Activated CD4-positive, alpha-beta T cell treated with anti-CD3 and anti-CD28 coated beads, Interleukin-2, amount 50 U/mL, for 16 hours (primary cell): ENCODE measurements at places on chromosomes 4 and X.

GRCh38 chrX:40953369-40953768 is 131.9 kb upstream of the USP9X start:
- no peak for DNase-seq

DNA sequence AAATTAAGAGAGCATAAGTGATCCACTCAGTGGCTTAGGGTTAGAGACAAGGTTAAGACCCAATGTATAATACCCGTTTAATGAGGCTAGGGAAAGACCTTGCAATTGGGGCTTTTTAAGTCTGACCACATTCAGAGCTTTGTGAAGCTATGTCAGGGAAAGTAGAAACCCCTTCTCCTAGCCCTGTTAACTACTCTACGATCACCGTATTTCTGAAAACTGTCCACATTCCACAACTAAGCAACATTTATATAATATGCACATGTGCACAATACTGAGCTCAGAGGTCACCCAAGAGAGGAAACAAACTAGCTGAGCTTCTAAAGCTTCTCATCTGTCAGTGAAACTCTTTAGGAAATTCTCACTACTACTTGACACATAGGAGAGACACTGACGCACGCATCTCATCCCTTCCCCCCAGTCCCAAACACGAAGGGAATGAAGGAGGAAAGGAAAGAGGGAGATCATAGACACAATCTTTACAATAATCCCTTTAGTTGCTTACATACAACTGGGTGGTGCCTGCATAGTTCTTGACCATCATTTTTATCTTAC is 56.2 kb downstream of the METTL14 start:
- no peak for DNase-seq

- no peak for DNase-seq
These were observed 6.3 kb upstream of the KCNIP4 start for GRCh38 chr4:21954916-21955315.

- DNase-seq: no peak
These were observed 17.2 kb upstream of the HOPX start for GRCh38 chr4:56698329-56698728.

DNA sequence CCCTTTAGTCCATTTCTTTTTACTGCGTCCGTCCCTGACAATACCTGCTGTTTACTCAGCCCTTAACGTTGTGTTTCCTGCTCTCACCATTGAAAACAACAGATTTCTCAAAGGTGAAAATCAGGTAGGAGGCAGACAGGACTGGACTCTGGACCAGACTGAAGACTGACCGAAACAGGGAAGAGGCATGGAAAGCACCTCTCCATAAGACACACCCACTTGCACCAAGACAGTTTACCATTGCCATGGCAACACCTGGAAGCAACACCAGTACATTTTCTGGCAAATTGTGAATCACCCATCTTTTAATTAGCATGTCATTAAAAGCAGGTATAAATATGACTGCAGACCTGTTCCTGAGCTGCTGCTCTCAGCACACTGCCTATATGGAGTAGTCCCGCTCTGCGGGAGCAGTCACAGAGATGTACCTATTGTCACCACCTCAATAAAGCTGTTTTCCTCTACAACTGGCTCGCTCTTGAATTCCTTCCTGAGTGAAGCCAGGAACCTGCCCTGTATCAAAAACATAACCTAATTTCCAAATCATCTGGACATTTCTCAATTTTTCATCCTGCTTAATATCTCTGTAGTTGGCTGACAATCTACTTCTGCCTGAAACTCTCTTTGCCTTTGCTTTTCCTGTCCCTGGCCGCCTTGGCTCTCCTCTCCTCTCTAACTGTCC is 117.0 kb downstream of the RNF150 start:
- no peak for DNase-seq

- DNase-seq: no peak
These were observed 53.9 kb downstream of the PRPS1 start for GRCh38 chrX:107682256-107682655.

- no peak for DNase-seq
These were observed 56.1 kb upstream of the HPGD start for GRCh38 chr4:174578366-174578765.

DNA sequence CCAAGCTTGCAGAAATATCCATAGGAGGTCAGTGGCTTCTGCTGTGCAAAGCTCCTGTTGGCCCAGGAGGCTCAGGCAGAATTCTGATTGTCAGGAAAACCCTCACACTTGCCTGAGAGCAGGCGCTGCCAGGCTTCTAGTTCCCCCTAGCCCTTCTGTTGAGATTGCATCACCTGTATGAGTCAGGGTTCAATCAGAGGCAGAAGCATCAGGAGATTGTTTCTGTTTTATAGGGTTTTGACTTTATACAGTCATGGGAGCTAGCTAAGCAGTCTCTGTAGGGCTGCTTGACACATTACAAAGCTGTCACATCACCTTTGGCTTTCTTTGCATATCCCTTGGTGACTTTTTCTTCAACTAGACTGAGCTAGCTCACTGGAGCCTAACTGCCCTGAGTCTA is 27.8 kb downstream of the DIPK2B start:
- DNase-seq: peak; percentile 4

- DNase-seq: no peak
These were observed 149.5 kb downstream of the EDA2R start for GRCh38 chrX:66489339-66489738.

DNA sequence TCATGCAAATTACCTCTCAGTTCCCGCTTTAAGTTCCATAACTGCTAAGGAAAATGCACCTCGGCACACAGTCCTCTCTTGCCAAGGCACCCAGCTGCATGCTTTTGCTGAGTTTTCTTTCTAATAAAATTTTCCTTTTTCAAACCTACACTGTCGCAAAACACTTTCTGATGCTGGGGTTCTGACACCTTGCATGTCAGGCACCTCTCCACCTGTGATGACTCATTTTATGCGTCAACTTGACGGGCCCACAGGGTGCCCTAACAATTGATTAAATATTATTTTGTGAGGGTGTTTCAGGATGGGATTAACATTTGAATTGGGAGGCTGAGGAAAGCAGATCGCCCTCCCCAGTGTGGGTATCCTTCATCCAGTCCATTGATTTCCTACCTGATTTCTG is 291.0 kb upstream of the STS start:
- no peak for DNase-seq

GRCh38 chr4:110867251-110867960 is 244.5 kb upstream of the PITX2 start:
- no peak for DNase-seq

DNA sequence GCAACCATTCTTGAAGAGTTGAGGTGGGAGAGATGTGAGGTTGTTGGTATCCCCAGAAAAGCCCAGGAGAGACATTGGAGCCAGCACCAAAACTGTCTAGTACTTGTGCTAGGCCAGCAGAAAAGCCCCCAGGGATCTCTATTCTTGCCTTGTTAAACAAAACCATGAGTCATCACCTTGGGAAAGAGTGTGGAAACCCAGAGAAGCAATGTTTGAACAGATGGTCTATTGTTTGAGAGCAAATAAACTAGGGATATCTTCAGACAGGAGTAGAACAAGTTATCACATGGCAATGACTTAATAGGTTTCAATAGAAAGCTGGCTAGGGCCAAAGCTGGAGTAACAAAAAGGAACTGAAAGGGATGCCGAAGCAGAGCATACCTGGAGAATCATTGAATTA is 195.7 kb upstream of the CASK start:
- no peak for DNase-seq

DNA sequence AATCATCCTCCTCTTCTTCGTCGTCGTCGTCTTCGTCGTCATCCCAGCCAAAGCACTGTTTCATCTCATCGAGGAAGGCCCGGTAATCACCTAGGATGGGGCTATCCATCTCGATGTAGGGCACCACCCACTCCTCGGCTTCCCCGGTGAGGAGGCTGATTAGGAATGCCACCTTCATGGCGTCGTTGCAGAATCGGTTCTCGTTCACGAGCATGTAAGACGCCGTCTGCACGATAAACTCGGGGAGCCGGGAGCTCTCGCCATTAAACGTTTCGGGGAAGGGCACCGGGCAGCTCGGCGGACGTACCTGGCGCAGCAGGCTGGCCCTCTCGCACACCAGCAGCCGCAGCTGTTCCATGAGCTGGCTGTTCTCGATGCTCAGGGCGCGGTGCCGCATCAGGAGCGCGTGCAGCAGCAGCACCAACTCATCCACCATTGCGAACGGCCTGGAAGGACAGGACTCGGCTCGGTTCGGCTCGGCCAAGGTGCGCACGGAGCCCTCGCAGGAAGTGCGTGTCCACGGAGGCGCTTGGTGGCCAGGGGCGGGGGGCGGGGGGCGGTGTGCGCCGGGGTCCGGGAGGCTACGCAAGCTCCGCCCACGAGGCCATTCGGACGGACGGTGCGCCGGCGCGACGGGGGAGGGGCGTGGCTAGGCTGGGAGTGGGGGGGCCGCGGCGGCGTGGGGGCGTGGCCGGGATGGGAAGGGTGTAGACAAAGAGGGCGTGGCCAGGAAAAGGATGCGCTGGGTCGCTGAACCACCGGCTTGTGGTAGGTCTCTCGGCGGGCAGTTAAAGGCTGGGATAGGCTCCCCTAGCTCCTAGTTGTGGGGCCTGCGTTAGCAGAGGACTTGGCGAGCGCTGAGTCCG is at the start of gene LDOC1:
TSS of gene LDOC1 (minus strand) at position 544 of the 866 bp plus-strand sequence. CDS start at position 436, 108 bp downstream.
- DNase-seq: peak; percentile 79

- DNase-seq: no peak
These were observed 177.3 kb downstream of the PABPC4L start for GRCh38 chr4:134024251-134024650.

- DNase-seq: no peak
These were observed 110.0 kb downstream of the ATRX start for GRCh38 chrX:77675986-77676385.

GRCh38 chrX:132657876-132658275 is 169.0 kb upstream of the MBNL3 start:
- no peak for DNase-seq

GRCh38 chr4:144302704-144303536 is 162.4 kb upstream of the GYPA start:
- DNase-seq: no peak

- DNase-seq: no peak
These were observed 48.4 kb upstream of the SEC24B start for GRCh38 chr4:109385260-109385659.

DNA sequence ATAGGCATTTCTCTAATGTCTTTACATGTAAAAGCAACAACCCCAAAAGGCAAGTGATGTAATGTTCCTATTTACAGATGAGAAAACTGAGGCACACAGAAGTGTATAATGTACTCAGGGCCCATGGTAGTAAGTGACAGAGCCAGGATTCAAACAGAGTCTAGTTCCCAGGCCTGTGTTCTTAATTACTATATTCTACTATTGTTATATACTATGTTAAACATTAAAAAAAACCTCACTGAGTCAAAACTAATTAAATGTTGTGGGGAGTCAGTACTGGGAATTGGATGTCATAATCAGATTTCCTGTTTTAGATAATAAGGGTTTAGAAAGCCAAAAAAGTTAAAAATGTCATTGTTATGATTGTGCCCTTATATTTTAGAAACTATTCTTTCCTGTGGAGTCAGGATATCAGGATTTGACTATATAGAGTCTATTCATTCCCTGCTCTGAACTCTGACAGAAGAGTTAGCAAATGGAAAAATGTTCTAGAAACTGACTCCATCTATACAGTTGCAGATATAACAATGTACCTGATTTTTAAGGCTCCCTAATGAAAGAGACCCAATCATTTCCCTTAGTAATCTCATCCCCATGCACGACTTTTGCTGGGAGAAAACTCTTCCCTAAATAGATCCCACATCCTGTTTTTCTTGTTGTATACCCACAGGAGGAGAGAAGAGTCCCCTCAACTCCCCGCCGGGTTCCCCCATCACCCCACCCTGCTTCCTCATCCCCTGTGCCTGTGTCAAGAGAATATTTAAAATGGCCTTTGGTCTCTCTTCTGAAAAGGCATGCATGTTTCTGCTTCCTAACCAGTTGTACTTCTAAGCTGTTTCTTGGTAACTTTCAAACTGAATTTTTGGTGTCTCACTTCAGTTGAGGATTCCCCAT is 69.7 kb downstream of the REELD1 start:
- no peak for DNase-seq

- no peak for DNase-seq
These were observed 1.3 kb downstream of the PTPN13 start for GRCh38 chr4:86595426-86595805.

DNA sequence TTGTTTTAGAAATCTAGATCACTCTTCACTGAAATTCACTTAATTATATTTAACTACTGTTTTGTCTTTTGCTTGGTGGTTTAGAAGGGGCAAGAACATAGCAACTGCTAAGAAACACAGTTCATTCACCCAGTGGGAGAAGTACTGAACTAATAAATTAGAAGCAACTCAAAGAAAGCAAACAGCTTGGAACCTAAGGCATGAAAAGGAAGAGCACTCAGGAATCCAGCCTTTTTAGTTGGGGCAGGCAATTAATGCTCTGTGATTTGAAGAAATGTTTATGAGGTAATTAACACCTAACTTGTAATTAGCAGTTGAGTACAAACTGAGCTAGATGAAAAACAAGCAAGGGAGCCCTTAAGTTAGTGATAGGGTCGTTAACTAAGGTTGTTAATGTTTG is 22.8 kb downstream of the SEPTIN11 start:
- no peak for DNase-seq

DNA sequence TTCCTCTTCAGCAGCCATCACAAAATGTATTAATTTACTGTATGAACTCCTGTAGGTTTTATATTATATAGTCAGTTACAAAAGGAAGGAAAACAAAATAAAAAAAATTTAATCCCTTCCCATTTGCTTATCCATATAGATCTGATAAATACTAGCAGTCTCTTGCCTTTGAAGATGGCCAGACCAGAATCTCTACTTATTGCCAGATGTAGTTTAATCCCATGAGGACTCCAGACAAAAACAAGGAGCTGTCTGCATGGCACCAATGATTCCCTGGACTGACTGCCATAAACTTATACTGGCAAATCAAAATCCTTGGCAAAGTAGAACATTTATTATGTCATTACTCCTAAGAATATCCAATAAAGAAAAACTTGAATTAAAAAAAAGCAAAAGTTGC is 223.3 kb upstream of the MAB21L2 start:
- no peak for DNase-seq

DNA sequence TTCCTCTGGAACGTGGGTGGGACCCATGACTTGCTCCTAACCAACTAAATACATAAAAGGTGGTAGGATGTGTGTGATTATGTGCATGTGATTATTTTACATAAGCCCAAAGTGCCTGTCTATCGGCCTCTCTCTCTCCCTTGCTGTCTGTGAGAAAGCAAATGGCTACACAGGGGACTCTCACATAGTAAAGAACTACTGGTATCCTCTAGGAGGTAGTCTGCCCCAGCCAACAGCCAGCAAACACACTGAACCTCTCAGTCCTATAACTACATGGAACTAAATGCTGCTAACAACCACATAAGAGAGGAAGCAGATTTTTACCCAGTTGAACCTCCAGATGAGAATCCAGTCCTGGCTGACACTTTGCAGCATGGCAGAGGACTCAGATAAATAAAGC is 1249.4 kb downstream of the ADGRL3 start:
- DNase-seq: no peak

DNA sequence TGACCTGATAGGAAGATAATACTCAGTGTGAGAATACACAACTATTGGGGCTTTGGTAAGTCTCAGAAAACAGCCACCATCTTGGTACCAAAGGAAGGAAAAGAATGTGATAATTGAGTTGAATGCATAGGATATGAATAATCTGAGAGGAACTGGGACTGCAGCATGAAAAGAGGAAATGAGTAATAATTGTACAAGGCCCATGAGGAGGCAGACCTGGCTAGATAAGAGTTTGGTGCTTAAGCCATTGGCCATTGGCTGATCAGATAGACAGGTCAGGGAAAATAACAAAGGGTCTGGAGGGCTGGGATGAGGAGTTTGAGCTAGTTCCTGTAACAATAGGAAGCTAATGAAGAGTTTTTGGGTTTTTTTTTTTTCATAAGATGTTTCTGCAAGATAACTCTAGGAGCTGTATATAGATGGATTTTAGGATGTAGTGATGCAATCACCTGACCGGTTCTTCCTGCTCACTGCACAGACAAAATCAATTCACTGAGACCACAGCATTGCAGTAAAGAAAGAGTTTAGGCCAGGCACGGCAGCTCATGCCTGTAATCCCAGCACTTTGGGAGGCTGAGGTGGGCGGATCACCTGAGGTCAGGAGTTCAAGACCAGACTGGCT is 5.3 kb upstream of the TRMT2B start:
- peak; percentile 59 for DNase-seq
